Daoy (cell line): ENCODE measurements at places on chromosomes 5 and 9. TPM values are rescaled to one million over a fixed set of nuclear protein-coding genes. Genes with fewer than 3 reads are reported as not detected.

Gene DYNC2I2
- total RNA-seq = 170 and 194 TPM in 2 replicates

Gene MEF2C
- 3.0 and 5.2 TPM in 2 replicates for total RNA-seq

Gene C1QTNF3
- total RNA-seq = 0.11 and 0.89 TPM in 2 replicates

GRCh38 chr9:127116957-127117356 lies 5.5 kb downstream of the ANGPTL2 start:
- peak; percentile 51 for DNase-seq

Gene PCDHB12
- 2.1 and 3.6 TPM in 2 replicates for total RNA-seq

GRCh38 chr5:81172710-81173109 lies 60.4 kb upstream of the CKMT2 start:
- DNase-seq = no peak

DNA sequence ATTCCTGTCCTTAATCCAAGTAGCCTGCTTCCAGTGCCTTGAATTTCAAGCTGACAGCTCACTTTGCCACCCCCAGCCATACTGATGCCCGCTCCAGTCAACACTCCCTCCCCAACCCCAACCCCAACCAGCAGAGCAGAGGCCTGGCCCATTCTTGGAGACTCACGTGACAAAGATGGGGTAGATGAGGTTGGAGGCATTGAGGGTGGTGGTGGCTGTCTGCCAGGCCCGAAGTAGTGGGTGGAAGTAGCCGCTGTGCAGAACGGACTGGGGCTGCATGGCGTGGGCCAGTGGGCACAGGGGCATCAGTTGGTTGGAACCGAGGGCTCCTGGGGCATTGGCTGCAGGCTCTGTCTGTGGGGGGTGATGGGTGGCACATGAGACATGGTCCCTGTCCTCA lies 7.8 kb downstream of the ALAD start:
- no peak for DNase-seq

DNA sequence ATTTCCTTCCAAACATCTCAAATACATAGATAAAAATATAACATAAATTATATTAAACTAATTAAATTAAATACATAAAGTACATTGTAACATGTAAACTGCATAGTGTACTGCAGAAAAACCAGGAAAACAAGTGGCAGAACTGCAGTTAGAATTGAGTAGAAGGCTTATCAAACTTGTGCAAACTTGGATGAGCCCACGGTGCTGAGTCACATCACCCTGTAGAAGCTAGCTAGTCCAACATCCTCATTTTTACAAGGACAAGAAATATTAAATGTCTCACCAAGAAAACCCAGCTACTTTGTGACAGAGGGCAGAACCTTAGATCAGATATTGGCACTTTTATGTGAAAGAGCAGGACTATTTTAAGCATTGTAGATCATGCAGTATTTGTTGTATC lies 807.9 kb upstream of the NUDT12 start:
- no peak for DNase-seq

DNA sequence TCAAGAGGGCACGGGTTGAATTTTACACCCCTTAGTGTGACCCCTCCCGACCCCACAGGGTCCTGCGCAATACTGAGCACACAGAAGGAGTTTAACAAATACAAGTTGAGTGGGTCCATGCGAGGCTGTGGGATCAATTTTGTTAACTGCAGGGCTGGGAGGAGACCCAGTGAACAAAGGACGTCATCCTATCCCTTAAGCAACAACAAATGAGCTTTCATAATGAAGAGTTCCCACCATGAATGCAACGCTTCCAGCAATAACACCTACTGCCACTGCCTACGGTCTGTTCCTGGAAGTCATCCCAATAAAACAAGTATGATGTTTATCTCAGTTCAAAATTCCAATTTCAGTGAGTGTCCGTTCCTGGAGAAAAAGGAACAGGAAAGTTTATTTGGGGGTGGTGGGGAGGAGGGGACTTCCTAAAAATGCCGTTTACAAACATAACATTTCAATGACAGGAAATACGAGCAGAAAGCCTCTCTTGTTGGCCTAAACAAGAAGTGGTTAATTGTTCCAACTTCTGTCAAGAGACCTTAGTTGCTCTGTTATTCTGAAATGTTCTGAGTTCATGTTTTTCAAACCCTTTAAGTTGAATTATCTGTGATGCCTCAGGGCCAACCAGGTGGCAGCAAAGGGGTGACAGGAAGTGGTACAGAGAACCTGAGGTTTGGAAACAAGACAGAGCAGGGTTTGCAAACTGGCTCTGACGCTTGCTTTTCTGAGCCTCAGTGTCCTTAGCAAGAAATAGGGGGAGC lies 65.8 kb upstream of the PLPP6 start:
- no peak for DNase-seq

Gene SOHLH1
- 0.18 TPM in 1 of 2 replicates, not detected in the other for total RNA-seq

DNA sequence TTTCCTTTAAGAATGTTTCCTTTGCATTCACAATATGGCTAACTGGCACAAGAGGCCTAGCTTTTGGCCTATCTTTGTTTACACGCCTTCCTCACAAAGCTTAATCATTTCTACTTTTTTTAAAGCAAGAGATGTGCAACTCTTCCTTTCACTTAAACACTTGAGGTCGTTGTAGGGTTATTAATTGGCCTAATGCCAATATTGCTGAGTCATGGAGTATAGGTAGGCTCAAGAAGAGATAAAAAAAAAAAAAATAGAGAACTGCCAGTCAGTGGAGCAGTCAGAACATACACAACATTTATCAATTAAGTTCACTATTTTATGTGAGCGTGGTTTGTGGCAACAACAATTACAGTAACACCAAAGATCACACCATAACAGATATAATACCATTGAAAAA lies 5.9 kb downstream of the FKBP15 start:
- DNase-seq = peak; percentile 3

GRCh38 chr9:21788752-21789151 lies 13.7 kb upstream of the MTAP start:
- no peak for DNase-seq

DNA sequence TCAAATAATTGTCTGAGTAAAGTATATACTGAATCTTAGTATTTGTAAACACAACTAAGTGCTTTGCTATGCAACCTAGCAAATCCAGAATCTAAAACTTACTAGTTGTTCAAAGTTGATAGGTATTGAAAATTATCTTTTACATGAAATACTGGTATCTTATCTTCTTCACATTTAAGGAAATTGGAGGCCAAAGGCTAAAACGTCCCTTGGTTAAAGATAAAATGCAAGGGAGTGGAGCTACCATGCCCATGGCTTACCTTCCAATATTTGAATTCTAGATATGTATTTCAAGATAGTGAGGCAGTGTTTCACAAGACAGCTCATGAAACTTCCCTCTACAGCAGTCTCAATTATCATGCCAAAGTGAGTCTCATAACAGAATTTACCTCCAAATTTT lies 373.5 kb downstream of the KIAA0825 start:
- no peak for DNase-seq

Gene ZDHHC11
- 2.1 and 3.6 TPM in 2 replicates for total RNA-seq

Gene WHRN
- 1.3 and 1.6 TPM in 2 replicates for total RNA-seq

Gene MARCOL
- total RNA-seq = not detected in 2 replicates

DNA sequence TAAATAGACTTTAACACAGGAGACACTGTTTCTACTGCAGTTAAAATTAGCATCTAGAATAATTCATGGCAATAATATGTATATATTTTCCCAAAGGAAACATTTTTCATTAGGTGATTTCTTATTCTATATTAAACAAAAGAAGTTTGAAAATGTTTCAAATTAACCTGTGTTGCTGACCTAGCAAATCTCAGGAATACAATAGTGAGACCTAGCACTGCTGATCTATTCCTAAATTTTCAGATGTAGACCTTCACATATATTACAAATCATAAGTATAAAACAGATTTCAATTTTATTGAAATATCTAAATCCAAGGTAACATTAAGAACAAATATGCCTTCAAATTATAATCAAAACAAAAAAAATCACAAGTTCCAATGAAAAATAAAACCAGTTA lies 15.1 kb downstream of the LMBRD2 start:
- DNase-seq = no peak

Gene KIF4B
- total RNA-seq = 0.17 TPM in 1 of 2 replicates, not detected in the other

DNA sequence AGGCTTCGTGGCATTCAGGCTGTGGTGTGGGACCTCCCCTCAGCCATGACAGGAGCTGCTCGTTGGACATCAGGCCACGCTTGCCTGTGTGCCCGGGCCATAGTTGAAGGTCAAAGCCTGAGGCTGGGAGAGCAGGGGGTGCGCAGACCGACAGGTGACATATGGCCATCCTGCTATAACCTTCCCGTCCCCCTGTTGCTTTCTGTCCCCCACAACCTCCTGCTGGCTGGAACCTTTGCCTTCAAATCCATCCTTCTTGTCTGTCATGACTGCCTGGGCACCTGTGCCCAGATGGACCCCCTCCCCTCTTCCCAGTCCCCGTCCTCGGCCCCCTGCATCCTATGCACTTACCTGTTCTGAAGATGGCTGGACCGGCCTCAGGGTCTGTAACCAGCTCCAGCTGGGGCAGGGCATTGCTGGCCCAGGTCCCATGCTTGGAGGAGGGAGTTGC lies 83.2 kb downstream of the WNK2 start:
- DNase-seq = peak; percentile 1

Gene PCDHGA10
- total RNA-seq = 0.06 and 0.30 TPM in 2 replicates

Gene SPATA6L
- total RNA-seq = 1.0 and 3.1 TPM in 2 replicates

Gene CDKN2B
- total RNA-seq = not detected in 2 replicates

- no peak for DNase-seq
Measured at GRCh38 chr5:127834094-127834531, 130.9 kb downstream of the CCDC192 start.

DNA sequence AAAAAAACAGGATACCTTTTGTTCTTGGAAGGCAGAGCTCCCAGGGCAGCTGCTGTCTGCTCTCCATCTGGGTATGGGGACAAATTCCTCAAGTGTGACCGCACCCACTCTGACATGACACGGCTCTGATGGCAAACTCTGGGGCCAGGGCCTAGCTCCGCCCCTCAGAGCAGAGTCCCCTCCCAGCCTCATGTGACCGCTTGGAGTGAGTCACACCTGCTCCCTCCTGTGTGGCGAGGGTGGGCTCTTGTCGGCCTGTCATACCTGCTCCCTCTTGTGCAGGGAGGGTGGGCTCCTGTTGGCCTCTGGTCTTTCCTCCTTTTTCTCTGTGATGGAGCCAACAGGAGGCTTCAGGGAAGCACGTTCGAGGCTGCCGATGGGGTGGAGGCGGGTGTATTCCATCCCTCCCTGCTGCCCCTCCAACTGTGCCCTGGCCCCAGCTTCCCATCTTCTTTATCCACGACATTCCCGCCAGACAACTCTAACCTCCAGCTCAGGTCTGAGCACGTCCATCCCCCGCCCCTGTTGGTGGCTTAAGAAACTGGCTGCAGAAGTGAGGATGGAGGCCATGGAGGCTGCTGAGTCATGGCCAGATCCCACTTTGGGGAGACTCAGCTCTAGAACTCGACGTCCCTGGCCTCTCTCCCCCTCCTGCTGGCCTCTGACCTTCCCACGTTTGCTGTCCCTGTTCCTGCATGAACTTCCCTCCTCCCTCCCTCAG lies 65.3 kb downstream of the OLFM1 start:
- DNase-seq = peak; percentile 84

Gene IL13
- not detected in 2 replicates for total RNA-seq

- DNase-seq = peak; percentile 43
Measured at GRCh38 chr9:81035171-81035570, 654.2 kb downstream of the TLE1 start.

Gene FBP1
- total RNA-seq = not detected in 2 replicates

Gene HK3
- not detected in 2 replicates for total RNA-seq

- no peak for DNase-seq
Measured at GRCh38 chr9:1606253-1606652, 408.9 kb upstream of the SMARCA2 start.

- DNase-seq = no peak
Measured at GRCh38 chr9:116945817-116946216, 258.7 kb downstream of the TRIM32 start.

Gene IER5L
- total RNA-seq = not detected in 2 replicates

- no peak for DNase-seq
Measured at GRCh38 chr5:56517011-56517416, 283.9 kb upstream of the ANKRD55 start.

GRCh38 chr9:91771027-91771426 lies 179.0 kb downstream of the ROR2 start:
- DNase-seq = peak; percentile 86

DNA sequence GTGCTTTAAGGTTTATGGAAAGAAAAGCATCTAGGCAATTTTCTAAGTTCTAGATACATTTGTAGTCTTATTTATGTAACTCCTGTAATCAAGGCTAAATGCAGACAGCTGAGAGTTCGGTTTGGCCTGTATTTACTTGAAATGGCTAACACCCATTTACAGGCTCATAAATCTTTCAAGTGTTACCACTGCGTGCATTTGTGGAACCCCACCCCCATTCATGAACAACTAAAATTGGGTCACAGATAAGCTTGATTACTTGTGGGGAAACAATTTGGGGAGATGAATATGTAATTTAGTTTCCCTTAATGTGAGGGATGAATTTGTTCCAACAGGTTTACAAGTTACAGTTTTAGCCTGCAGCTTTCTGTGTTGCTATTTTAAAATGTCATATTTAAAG lies 360.6 kb downstream of the ARRDC3 start:
- no peak for DNase-seq

- no peak for DNase-seq
Measured at GRCh38 chr5:43148417-43148816, 27.7 kb downstream of the ZNF131 start.

DNA sequence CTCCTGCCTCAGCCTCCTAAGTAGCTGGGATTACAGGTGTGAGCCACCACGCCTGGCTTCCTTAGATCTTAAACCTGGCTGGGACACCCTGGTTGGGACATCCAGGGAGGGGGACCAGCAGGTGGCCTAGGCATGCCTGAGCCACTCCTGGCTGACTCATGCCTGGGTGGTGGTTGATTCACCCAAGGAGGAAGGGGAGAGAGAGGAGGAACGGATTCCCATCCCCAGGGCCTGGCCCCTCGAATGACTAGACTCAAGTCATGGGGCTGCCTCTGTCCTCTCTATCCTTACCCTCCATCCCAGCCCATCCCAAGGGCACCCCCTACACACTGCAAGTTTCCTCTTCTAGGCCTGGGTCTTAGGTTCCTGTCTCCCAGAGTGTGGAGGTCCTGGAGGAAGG lies 12.7 kb downstream of the EEIG1 start:
- peak; percentile 92 for DNase-seq

DNA sequence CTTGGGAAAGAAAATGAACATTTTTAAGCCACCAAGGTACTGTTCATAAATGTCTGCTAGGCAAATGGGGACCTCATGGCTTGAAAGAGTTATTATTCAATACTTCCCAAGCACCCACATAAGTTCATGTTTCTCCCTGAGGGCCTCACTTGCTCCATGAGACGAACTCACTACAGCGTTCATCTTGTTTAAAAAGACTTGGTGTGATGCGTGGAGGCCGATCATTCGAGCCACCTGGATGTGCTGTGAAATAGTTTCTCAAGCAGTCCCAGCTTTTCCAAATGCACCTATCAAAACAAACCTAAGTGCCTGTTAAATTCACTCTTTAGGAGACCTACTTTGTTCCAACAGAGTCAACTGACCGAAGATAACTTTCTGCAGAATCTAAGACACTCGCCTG lies 103.2 kb downstream of the LHFPL2 start:
- no peak for DNase-seq

Gene BTNL8
- total RNA-seq = not detected in 2 replicates

Gene HTR1A
- not detected in 2 replicates for total RNA-seq

GRCh38 chr9:19252885-19253219 lies 22.4 kb downstream of the DENND4C start:
- DNase-seq = no peak
